Chondrocyte (in vitro differentiated cells): ENCODE measurements at places on chromosomes 5 and 9. TPM values are rescaled to one million over a fixed set of nuclear protein-coding genes. Genes with fewer than 3 reads are reported as not detected.

AGTPBP1 gene
- 25.1 to 25.8 TPM (median 25.1 TPM) in 3 replicates for total RNA-seq

BARHL1 gene
- total RNA-seq: not detected in 3 replicates

CD180 gene
- total RNA-seq: not detected in 3 replicates

PCDHGA2 gene
- total RNA-seq: 0.19 to 0.30 TPM (median 0.23 TPM) in 3 replicates

ZNF354C gene
- 3.5 to 4.5 TPM (median 3.8 TPM) in 3 replicates for total RNA-seq

OR1Q1 gene
- not detected in 3 replicates for total RNA-seq

PRR16 gene
- 10.7 to 38.1 TPM (median 10.7 TPM) in 3 replicates for total RNA-seq

DNA sequence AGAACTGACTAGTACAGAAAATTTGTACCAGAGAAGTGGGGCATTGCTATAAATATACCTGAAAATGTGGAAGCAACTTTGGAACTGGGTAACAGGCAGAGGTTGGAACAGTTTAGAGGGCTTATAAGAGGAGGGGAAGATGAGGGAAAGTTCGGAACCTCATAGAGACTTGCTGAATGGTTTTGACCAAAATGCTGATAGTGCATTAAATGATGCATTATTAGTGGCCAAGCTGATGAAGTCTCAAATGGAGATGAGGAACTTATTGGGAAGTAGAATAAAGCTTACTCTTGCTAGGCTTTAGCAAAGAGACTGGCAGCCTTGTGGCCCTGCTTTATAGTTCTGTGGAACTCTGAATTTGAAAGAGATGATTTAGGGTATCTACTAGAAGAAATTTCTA is 189.8 kb downstream of the FGF10 start:
- no peak overlapping the region for H3K4me3 ChIP-seq
- DNase-seq: no peak
- H3K27me3 ChIP-seq: no peaks in the 10 kb centered on the region

- peaks cover 20% of the 10 kb centered on the region for H3K4me1 ChIP-seq
- no peaks in the 10 kb centered on the region for H3K27me3 ChIP-seq
- H3K36me3 ChIP-seq: no peaks in the 10 kb centered on the region
- H3K27ac ChIP-seq: no peak overlapping the region
Observed at GRCh38 chr5:113268232-113268631, 166.6 kb downstream of the TSSK1B start.

- no peaks in the 10 kb centered on the region for H3K27me3 ChIP-seq
- no peak overlapping the region for H3K27ac ChIP-seq
- no peak overlapping the region for H3K4me3 ChIP-seq
- DNase-seq: no peak
Observed at GRCh38 chr5:36214436-36214835, 27.3 kb downstream of the NADK2 start.

DNA sequence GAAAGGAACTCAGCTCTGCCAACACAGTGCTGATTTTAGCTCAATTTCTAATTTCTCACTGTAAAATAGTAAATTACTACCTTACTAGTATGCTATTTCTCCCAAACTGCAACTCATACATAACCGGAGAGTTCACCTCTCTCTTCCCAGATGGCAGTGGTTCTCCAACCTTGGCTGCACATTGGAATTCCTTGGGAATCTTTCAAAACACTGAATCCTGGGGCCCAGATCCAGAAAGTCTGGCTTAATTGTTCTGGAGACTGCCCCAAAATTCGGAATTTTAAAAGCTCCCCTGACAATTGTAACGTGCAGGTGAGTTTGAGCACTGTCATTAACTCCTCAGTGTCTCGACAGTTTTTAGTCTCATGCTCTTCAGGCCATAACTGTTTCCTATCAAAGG is 100.3 kb downstream of the SLC1A3 start:
- DNase-seq: no peak
- peaks cover 2% of the 10 kb centered on the region for H3K36me3 ChIP-seq
- no peak overlapping the region for H3K4me3 ChIP-seq
- peaks cover 12% of the 10 kb centered on the region for H3K4me1 ChIP-seq

GRCh38 chr5:145178641-145179523 is 656.3 kb downstream of the PRELID2 start:
- H3K4me1 ChIP-seq: peaks cover 12% of the 10 kb centered on the region

DNA sequence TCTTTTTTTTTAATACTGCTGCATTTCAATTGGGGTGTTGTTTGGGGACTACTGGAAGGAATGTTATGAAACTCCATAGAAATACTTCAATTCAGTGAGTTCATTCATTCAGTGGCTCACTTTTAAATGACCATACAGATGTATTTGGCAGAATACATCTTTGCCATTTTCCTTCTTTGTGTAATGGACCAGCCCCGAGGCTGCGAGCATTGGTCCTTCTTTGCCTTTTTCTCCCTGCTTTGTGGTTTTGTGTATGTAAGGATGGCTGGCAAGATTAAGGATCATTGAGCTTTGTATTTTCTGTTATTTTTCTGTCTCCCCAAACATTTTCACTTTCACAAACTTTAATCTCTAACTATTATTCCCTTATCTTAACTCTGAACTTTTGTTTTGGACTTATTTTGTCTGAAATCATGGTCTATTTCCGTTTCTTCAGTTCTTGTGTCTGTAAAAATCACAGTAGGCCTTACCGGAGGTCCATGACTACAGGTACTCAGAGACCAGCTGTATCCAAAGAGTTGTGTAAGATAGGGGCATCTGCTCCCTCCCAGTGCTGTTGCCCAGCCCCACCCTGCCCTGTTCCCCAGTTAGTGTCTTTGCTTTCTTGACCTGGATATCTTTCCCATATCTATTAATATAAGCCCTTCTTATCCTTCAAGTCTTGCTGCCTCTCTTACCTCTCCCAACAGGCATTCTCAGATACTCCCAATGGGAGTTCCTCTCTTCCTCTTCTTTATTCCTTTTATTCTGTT is 154.3 kb upstream of the DMRT1 start:
- H3K36me3 ChIP-seq: no peaks in the 10 kb centered on the region
- peak overlapping the region; percentile 9 for H3K4me3 ChIP-seq
- H3K4me1 ChIP-seq: peaks cover 50% of the 10 kb centered on the region
- DNase-seq: no peak

- DNase-seq: no peak
- H3K4me3 ChIP-seq: no peak overlapping the region
- H3K27ac ChIP-seq: no peak overlapping the region
Observed at GRCh38 chr9:93814077-93814956, 140.8 kb downstream of the BARX1 start.

GRCh38 chr9:100427366-100428263 is 672 bp downstream of the MSANTD3 start:
- H3K27me3 ChIP-seq: no peaks in the 10 kb centered on the region
- peaks cover 6% of the 10 kb centered on the region for H3K36me3 ChIP-seq
- peaks cover 52% of the 10 kb centered on the region for H3K4me1 ChIP-seq
- peak; percentile 93 for DNase-seq
- peak overlapping the region; percentile 99 for H3K27ac ChIP-seq
- peak overlapping the region; percentile 70 for H3K4me3 ChIP-seq

DNA sequence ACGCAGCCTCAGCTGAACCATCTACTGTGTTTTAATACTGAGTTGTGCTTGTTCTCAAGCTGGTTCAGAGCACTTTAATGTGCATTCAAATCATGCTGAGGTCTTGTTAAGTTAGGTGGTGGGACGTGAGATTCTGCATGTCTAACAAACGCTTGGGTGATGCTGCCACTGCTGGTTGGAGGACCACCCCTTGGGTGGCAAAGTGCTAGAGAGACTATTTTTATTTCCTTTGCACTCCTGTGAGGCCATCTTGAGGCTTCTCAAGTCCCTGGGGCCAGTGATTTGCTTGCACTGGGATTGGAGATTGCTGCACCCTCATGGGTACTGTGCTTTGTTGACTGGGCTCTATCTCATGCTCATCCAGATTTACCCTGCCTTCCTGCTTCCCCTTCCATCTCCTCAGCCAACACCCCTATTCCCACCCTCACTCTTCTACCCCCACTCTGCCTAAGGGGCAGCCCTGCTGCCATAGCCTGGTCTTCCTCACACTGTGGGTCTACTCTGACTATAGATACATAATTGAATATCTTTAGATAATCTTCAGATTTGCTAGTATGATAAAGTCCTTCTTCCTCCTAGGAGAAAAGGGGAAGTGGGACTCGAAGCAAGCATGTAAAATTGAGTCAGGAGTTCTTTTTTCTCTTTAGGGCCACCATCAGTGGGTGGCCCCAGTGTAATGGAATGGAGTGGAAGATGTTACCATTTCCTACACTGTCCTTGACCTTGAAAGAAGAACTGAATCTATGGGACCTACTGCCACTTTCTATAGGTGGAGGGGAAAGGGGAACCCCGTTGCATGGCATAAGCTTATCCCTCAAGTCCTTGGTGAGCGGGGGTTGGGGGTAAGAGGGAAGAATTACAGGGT is 45.1 kb upstream of the SUB1 start:
- H3K4me1 ChIP-seq: peaks cover 24% of the 10 kb centered on the region
- no peak overlapping the region for H3K4me3 ChIP-seq
- H3K27ac ChIP-seq: no peak overlapping the region
- H3K27me3 ChIP-seq: no peaks in the 10 kb centered on the region
- no peaks in the 10 kb centered on the region for H3K36me3 ChIP-seq

DNA sequence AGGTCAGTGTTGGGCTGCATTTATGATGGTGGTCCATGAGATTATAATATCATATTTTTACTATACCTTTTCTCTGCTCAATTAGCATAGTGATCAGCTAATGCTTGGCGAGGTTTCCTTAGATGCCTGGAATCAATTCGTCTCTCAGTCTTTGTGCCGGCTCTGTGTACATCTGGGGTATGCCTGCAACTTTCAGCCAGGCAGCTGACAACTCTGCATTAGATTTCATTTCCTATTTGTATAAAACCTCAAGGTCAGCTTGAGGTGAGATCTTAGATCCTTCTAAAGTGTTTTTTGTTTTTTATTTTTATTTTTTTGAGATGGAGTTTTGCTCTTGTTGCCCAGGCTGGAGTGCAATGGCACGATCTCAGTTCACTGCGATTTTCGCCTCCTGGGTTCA is 86.8 kb downstream of the MELK start:
- DNase-seq: no peak
- no peak overlapping the region for H3K27ac ChIP-seq
- no peak overlapping the region for H3K4me3 ChIP-seq
- no peaks in the 10 kb centered on the region for H3K4me1 ChIP-seq
- H3K36me3 ChIP-seq: peaks cover 3% of the 10 kb centered on the region
- no peaks in the 10 kb centered on the region for H3K27me3 ChIP-seq

- peaks cover under 1% of the 10 kb centered on the region for H3K4me1 ChIP-seq
- no peak for DNase-seq
- no peak overlapping the region for H3K27ac ChIP-seq
- H3K36me3 ChIP-seq: peaks cover 2% of the 10 kb centered on the region
Observed at GRCh38 chr5:127571314-127572131, 54.1 kb downstream of the PRRC1 start.

DNA sequence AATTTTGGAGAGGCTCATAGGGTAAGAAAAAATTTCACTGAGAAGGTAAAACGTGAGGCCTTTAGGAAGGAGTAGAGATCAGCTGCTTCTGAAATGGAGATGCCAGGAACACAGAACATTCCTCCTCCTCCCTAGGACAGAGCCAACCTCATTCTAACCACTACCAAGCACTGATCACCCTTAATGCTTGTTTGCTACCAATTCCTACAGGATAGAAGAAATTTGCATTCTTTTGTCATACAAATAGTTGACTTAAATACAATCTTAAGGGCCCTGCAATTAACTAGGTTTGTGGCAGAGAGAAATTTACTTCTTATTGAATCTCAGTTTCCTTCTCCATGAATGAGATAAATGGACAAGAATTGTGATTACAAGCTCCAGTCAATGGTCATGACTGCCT is 780.2 kb upstream of the WWC1 start:
- H3K4me1 ChIP-seq: no peaks in the 10 kb centered on the region
- H3K36me3 ChIP-seq: no peaks in the 10 kb centered on the region
- H3K4me3 ChIP-seq: no peak overlapping the region
- no peak for DNase-seq

DNA sequence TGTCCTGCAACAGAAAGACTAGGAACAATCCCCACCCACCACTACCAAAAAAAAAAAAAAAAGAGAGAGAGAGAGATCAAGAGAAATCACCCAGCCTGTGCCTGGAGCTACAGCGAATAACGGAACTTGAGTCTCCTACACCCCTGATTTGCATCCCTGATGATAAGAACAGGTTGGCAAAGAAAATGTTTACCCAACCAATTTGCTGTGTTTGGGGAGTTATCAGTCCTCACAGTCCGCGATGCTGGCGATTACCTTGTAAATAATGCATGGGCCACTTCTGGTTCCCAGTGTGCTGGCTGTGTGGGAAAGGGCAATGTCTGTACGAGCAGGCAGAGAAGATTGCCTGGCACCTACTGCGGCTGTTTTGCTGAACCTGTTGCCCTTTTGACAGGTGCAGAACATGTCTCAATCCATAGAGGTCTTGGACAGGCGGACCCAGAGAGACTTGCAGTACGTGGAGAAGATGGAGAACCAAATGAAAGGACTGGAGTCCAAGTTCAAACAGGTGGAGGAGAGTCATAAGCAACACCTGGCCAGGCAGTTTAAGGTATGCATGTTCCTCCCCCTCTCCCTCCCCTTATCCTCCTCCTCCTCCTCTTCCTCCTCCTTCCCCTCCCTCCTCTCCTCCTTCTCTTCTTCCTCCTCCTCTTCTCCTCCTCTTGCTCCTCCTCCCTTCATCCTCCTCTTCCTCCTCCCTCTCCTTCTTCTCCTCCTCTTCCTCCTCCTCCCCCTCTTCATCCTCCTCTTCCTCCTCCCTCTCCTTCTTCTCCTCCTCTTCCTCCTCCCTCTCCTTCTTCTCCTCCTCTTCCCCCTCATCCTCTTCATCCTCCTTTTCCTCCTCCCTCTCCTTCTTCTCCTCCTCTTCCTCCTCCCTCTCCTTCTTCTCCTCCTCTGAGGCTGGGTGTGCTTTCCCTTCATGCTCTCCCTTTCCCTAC is 8.3 kb downstream of the OLFM1 start:
- H3K27me3 ChIP-seq: peaks cover 48% of the 10 kb centered on the region
- no peaks in the 10 kb centered on the region for H3K4me1 ChIP-seq
- H3K27ac ChIP-seq: no peak overlapping the region
- no peak overlapping the region for H3K4me3 ChIP-seq

- DNase-seq: no peak
- H3K4me3 ChIP-seq: no peak overlapping the region
- H3K36me3 ChIP-seq: peaks cover 15% of the 10 kb centered on the region
- H3K27me3 ChIP-seq: no peaks in the 10 kb centered on the region
Observed at GRCh38 chr5:154442801-154443200, 3.0 kb upstream of the SAP30L start.

- no peak within 1 kb of the TSS for H3K27ac ChIP-seq
- peaks cover 8% of the 10 kb centered on the region for H3K27me3 ChIP-seq
- no peaks in the 10 kb centered on the region for H3K36me3 ChIP-seq
- DNase-seq: no peak
- H3K4me3 ChIP-seq: no peak within 1 kb of the TSS
Observed at GRCh38 chr9:105662184-105663104, at the start of gene TAL2. TSS of gene TAL2 (plus strand) at chr9:105662457. CDS start at chr9:105662497, 40 bp downstream.

- no peak for DNase-seq
- H3K4me3 ChIP-seq: no peak overlapping the region
- H3K36me3 ChIP-seq: peaks cover 3% of the 10 kb centered on the region
- peaks cover 20% of the 10 kb centered on the region for H3K4me1 ChIP-seq
- no peak overlapping the region for H3K27ac ChIP-seq
Observed at GRCh38 chr9:130662099-130662969, 2.1 kb upstream of the PRDM12 start.

DNA sequence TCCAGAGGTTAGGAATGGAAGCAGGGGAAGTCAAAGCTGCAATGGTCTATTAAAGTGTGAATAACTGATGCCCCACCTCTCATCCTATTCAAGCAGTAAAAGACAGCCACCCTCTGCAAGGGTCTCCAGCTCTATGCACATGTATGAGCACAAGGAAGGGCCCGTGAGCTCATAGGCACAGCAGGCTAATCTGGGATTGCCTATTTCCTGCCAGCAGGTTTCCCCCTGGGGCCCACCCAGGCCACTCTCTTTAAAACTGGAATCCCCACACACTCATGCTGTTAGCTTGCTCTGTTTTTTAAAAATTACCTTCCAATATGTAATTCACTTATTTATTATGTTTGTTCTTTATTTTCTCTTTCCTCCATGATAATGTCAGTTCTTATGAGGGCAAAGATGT is 48.7 kb upstream of the ZNF366 start:
- peak overlapping the region; percentile 65 for H3K4me3 ChIP-seq
- peaks cover 30% of the 10 kb centered on the region for H3K4me1 ChIP-seq
- peak overlapping the region; percentile 89 for H3K27ac ChIP-seq
- DNase-seq: no peak
